ENCODE measurements at places on chromosomes 5 and 9.

- no peak for DNase-seq
These were observed 108.5 kb downstream of the NR6A1 start for GRCh38 chr9:124662561-124662960.

DNA sequence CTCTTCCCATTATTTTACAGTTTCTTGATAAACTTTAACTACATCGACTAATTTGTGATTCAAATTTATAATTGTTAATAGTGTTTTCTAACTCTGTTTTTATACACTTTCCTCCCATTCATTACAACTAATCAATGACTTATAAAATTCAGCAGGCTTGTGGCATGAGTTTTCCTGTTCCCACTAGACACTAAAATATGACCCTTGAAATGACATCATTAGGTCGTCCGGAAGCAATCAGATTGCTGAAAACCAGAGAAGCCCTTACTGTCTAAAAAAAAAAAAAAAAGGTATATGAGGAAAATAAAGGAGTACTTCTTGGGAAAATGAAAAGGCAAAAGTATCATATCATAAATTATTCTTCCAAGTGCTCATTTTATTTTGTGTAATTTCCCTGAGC is 553.7 kb downstream of the ZNF608 start:
- DNase-seq, result no peak

- DNase-seq, result no peak
These were observed 45.1 kb upstream of the HK3 start for GRCh38 chr5:176944268-176944667.

- DNase-seq, result peak; percentile 88
These were observed 69.1 kb downstream of the ARRDC3 start for GRCh38 chr5:91313757-91314673.

- no peak for DNase-seq
These were observed 37.8 kb downstream of the RALGPS1 start for GRCh38 chr9:126952205-126952977.

GRCh38 chr5:66362687-66363086 is 218.6 kb downstream of the SREK1 start:
- no peak for DNase-seq

GRCh38 chr5:2750026-2750757 is 1.3 kb downstream of the IRX2 start:
- no peak for DNase-seq

DNA sequence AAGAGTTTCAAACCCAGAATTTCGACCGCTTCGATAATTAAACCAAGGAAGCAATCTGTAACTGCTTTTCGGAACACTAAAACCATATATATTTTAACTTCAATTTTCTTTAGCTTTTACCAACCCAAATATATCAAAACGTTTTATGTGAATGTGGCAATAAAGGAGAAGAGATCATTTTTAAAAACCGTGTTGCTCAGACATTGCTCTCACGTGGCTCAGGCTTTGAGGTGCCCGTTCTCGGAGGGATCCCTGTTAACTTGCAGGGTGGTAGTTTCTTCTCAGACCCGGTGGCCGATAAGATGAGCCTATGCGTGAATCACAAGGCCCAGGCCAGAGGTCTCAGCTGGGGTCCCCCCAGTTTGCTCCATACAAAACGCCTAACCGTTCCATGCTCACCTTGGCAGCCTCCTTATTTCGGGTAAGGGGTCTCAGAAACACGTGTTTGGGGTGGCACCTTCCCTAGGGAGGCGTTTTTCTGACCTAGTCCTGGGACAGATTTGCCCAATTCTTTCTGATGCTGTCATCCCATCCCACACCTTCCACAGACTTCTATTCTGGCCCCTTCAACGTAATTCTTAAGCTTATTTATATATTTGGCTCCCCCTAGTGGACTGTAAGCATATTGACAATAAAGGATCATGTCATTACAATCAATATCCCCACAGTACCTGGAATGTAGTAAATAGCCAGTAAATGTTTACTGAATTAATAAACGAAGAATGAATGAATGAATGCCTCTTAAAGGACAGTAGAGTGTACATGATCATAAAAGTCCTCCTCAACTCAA is 48.1 kb downstream of the THBS4 start:
- peak; percentile 20 for DNase-seq

GRCh38 chr9:114207034-114207810 is 51.9 kb downstream of the COL27A1 start:
- no peak for DNase-seq

DNA sequence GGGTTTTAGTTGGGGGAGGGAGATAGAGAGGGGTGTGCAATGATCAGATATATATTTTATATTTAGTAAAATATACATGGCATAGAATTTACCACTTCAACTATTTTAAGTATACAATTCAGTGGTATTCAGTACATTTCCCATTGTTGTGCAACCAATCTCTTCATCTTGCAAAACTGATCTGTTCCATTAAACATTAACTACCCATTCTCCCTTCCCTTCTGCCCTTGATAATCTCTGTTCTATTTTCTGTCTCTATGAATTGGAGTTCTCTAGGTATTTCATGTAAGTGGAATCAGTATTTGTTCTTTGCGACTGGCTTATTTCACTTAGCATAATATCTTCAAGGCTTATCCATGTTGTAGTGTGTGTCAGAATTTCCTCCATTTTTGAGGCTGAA is 38.6 kb downstream of the TGFBI start:
- DNase-seq, result no peak

DNA sequence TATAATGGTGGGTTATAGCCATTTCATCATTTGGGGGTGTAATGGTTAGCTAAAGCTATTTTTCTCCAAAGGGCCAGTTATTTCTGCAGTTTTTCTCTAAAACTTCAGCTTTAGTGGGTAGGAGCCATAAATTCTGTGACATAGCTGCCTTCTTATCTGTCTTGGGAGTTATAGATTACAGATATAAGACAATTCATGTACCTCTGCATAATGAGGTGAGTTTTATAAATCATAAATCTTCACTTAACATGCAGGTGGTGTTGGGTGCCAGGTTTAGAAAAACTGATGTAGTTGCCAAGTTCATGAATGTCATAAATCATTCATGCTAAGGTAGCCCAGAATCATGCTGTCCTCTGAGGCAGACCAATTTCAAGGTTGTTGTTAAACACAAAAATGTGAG is 10.0 kb upstream of the HSPA9 start:
- DNase-seq, result no peak

DNA sequence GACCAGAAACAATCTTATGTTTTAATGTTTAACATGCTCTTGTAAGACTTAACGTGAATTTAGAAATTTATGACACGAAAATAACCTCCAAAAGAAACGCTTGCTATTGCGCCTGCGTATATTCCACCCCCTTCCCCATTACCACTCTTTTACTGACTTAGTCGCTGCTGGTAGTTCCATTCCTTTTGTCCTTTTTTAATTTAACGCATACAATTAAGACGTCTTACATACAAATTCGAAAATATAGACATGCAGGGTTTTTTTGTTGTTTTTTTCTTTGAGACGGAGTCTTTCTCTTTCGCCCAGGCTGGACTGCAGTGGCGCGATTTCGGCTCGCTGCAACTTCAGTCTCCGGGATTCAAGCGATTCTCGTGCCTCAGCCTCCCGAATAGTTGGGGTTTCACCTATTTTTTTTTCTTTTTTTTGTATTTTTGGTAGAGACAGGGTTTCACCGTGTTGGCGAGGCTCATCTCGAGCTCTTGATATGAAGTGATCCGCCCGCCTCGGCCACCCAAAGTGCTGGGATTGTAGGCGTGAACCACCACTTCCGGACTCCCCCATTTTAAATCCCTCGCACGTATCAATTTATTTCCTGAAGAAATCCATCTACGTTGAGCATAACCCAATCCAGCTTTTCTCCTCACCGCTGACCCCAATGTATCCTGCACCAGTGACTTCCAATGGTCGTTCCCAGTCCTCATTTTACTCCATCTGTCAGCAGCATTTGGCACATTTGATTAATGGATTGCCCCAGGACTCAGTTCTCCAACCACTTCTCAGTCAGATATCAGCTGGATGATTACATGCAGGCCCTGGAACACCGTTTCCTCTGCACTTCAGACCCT is 684 bp upstream of the MED7 start:
- peak; percentile 64 for DNase-seq

DNA sequence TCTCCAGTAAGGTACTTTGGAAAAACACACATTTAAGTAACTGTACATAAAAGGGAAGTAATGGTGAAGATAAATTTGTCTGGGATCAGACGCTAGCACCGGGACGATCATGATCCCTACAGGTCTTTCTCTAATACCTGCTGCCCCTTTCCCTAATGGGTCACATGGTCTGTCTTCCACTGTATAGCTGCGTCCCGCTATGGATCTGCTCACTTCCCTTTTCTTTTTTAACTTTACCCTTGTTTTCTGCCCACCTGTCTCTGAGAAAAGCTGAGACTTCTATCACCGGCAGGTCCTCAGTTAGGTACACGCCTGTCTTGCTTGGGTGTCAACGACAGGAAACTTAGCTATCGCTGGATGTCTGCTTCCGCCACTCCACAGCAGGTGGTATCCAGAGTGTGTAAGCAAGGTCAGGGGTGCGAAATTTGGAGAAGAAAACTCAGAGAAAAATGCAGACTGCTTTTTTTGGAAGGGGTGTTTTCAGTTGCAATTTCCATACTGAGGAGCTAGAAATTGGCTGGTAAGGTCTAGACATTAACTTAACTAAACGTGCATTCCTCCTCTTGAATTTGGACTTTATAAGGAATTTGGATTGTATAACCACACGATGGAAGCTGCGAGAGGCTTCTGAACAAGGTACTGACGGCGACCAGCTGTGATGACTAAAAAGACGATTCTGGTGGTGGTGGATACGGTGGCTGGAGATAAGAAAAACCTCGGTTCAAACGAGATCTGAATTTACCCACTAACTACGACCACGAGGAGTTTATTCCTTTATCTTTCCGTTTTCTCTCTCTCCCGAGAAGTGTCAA is 1.1 kb upstream of the ICE1 start:
- DNase-seq, result peak; percentile 40

DNA sequence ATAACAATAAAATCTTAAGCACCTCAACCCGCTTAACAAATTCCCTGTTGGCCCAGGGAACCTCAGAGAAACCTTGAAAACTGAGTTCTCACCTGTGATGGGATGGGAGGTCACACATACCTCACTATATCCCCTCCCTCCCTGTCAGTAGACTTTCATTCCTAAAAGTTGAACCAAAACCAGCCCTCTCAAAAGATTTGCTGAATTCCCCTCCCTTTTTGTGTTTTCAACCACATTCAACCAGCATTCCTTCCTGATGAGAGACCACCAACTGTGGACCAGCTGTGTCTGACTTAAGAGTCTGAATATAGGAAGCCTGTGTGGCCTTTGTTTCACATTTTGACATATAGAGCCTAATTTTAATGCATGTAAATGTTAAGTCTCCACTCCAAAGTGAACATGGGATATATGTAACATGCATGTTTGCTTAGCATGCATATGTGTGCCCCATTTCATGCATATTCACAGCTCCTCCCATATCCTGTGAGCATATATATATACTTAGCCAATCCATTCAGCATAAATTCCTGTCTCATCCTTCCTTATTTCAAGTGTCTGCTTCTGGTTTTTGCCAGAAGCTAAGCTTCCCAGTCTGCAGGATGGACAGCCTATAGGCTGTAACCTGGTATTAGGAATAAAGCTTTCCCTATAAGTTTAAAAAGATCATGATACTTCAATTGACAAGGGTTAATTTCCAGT is 604.6 kb downstream of the PTPRD start:
- no peak for DNase-seq

DNA sequence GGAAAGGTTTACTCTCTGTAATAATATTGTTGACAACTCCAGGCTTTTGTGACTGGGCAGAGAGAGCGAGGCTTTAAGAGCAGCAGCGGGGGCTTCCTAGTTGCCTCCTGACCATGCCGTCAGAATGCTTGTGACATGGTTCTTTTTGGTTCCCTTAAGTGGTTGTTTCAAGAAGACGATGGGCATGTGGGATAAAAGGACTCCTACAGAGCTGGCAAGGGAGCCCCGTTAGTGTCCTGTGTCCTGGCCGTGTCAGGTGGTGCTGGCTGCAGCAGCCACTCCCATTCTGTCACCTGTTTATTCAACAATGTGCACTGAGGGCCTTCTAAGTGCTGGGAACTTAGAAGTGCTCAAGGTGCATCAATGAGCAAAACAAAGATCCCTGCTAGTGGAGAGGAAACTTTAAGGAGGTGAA is 19.7 kb downstream of the LCP2 start:
- DNase-seq, result no peak

- peak; percentile 54 for DNase-seq
These were observed 1.3 kb upstream of the TBC1D2 start for GRCh38 chr9:98256756-98257155.

- no peak for DNase-seq
These were observed 82.2 kb downstream of the HABP4 start for GRCh38 chr9:96532173-96532572.

- no peak for DNase-seq
These were observed 353.4 kb upstream of the SLC30A5 start for GRCh38 chr5:68740226-68740910.

- DNase-seq, result no peak
These were observed 163.0 kb upstream of the CCDC152 start for GRCh38 chr5:42593591-42593990.

DNA sequence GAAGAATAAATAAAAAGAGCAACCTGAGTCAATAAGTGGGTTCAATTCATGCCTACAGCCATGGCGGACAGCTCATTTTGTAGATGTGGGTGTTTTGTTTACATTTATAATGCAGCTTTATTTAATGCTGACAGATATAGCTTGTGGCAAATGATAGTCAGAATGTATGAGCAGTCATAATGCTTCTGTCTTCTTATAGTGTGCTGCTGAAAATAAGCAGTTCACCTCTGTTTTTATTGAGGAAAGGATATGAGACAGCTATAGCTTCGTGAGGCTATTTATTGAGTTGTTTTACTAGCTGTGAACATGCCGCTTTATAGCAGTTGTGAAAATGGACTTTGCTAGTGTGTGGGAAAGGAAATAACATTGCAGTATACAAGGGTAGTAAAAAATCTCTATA is 147.4 kb downstream of the PBX3 start:
- no peak for DNase-seq

GRCh38 chr9:81145331-81145963 is 543.9 kb downstream of the TLE1 start:
- DNase-seq, result no peak
